ENCODE measurements at places on chromosomes 11 and 22.
A peak's percentile ranks its signal among the peaks of the same experiment; 100 is the strongest.

- DNase-seq: no peak
Measured at GRCh38 chr22:26713823-26714449, 56.5 kb downstream of the MIAT start.

GRCh38 chr11:75966537-75967287, 151.7 kb downstream of the UVRAG start:
- no peak for DNase-seq

DNA sequence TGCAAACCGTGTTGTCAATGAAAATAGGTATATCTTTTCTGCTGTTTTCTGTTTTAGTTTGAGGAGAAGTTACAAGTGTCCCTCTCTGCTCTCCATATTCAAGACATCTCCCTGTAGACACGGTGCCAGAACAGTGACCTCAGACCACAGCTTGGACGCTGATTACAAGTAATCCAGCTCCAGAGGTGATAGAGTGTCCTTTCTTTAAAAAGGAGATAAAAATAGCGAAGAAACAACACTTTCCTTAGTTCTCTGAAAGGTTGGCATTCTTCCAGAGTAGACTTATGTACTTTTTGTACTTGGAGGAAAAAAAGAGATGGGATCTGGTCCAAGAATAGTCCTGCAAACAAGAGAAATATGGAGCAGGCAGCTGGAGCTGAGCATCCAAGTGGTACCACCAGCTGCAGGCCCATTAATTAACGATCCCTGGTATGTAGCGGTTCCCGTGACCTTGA, 43.0 kb upstream of the WT1 start:
- no peak for DNase-seq

- DNase-seq: peak; percentile 25
Measured at GRCh38 chr11:134037046-134037908, 31.6 kb upstream of the JAM3 start.

DNA sequence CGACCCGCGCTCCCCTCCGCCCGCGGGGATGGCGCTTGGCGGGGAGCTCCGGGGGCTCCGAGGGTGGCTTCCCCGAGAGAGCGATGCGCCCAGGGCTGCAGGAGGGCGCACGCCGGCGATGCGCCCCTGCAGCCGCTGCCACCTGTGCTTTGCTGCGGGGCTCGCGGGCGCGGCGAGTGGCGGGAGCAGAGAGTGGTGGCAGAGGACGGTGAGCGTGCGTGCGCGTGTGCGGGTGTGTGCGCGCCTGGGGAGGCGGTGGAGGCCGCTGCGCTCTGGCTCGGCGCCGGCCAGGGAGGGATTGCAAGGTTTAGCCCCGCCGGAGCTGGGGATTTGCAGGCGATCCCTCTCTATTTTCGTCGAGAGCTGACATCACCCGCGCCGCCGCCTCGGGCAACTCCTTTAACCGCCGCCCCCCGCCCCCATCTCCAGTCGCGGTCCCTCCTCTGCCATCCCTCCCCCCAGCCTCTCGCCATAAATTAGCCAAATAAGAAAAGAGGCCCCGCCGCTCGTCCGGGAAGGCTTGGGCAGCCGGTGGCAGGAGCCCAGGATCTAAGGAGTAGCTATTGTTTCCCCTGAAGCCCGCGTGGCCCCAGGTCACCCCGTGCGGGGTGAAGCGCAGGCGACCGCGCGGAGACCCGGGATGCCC, at the start of gene SLC1A2:
SLC1A2 (minus strand) TSS at position 375 of the 646 bp plus-strand sequence. CDS start 592 bp downstream, outside the sequence.
- DNase-seq: no peak

DNA sequence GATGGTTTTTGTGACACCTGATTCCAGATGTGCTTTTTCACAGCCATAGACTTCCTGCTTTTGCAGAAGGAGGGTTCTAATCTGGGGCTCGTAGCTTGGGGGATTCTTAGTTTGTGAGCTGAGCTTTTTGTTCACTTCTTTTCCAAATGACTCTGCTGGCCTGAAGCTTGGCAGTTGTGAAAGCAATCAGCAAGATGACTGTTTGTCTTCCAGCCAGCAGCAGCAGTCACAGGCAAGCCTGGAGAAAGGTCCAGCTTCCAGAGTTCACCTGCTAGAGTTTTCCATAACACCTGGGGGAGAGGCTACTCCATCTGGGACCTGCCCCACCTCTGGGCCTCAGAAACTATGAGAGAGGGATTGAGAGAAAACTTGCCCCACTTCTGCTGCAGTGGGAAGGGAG, 4.1 kb downstream of the MARK2 start:
- DNase-seq: no peak

DNA sequence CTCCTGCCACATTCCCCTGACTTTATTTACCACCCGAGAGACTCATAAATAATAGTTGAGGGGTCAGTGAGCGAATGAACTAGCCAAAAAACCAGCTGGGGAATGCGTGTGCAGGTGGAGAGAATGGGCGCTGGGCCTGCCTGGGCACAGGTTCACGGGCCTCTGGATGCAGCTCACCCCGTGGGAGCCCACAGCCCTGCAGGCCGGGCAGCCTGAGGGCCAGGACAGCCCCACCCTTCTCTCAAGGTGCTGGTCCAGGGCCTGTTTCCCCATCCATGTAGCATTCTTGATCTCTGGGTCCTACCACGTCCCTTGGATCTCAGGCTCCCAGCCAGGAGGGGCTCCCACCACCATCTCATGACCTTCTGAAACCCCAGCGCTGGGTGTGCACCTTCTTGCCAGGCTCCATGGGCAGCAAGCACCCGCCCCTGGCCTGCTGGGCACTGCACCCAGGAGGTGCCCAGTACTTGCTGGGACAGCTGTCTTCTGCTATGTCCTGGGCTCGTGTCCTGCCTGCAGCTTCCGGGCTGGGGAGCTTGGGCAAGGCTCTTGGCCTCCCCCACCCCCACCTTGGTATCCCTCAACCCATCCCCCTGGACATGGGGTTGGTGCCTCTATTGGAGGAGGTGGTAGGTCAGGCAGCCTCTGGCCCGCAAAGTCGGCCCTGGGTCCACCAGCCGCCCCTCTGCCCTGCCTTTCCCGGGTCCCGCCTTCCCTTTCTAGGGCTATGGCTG, 43.1 kb upstream of the CCDC188 start:
- no peak for DNase-seq

DNA sequence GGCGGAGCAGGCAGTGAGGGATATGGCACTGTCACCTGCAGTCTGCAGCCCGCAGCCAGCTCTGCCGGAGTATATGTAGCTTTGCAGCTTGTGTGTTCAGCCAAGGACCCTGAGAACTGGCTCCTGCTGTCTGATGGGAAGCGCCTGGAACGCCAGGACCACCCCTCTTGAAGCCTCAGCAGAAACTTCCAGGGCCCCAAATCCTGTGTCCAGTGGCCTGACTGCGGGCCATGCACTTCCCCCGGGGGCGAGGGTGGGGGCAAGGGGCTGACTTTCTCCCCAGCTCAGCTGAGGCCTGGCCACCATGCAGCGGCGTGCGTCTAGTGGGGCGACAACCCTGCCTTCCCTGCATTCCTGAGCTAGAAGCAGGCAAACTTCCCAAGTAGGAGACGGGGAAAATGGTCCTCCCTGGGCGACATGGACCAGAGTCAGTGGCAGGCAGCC, 32.3 kb downstream of the PISD start:
- no peak for DNase-seq

DNA sequence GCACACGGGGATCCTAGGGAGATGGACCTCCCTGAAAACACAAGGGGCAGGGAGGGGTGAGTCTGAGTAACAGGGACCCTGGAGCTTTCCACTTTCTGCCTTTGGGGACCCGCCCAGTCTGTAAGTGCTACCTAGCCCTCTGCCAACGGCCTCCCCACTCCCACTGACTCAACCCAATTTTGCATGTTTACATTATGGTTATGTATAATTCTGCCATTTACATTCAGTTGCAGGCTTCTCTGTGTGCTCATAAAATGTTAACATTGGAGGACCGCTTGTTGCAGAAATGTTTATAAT, 105.8 kb downstream of the DSCAML1 start:
- no peak for DNase-seq

DNA sequence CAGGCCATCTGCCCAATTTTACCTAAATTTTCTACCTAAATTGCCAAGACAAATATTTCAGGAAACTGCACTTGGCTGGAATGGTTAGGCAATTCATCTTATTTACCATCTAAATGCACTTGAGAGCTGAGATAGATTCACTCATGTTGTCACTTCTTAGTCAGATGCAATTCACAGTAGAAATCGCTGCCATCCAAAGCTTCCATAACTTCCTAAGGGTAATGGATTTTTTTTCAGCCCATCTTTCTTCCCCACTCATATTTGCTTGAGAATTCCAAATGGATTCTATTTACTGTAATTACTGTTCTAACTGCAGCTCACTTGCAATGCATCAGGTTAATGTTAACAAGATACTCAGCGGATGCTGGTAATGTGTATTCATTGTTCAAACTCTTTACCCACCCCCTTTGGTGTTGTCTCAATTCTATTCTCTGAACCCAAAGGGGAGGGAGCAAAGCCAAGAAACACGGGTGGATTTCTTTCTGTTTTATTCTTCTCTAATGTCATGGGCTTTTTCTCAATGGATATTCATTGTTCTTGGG, 96.0 kb downstream of the TENM4 start:
- no peak for DNase-seq

- no peak for DNase-seq
Measured at GRCh38 chr11:71169313-71169712, 83.1 kb downstream of the SHANK2 start.

- no peak for DNase-seq
Measured at GRCh38 chr11:69630017-69630416, 10.9 kb upstream of the CCND1 start.

GRCh38 chr22:48316257-48317250, 1511.1 kb downstream of the BRD1 start:
- DNase-seq: no peak

- DNase-seq: no peak
Measured at GRCh38 chr22:23248583-23248982, 68.3 kb downstream of the BCR start.

GRCh38 chr22:36860821-36861659, at the start of gene NCF4:
TSS of gene NCF4 (plus strand) at chr22:36861006. CDS start at chr22:36861172, 166 bp downstream.
- DNase-seq: no peak

GRCh38 chr11:68632802-68633201, 51.5 kb upstream of the GAL start:
- peak; percentile 4 for DNase-seq

GRCh38 chr22:22926370-22927195, 39.0 kb downstream of the IGLL5 start:
- no peak for DNase-seq

DNA sequence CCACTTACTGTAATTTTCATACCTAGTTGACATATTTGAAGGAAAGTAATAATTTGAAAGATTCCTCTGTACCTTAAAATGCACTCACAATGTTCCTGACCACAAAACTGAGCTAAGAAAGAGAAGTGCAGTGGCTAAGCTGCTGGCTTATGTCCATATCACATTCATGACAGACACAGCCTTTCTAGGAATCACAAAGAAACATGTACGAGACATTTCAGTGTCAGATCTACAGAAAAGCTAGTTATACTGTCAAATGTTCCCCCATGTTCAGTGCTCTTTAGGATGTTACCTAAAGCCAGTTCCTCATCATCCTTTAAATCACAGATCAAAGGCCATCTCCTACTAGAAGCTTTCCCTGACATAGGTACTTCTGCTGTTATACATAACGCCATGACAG, 142.2 kb upstream of the C11orf58 start:
- DNase-seq: no peak

- DNase-seq: no peak
Measured at GRCh38 chr22:29824677-29825076, 13.4 kb downstream of the ASCC2 start.

GRCh38 chr22:48955351-48956311, 872.0 kb downstream of the BRD1 start:
- no peak for DNase-seq

DNA sequence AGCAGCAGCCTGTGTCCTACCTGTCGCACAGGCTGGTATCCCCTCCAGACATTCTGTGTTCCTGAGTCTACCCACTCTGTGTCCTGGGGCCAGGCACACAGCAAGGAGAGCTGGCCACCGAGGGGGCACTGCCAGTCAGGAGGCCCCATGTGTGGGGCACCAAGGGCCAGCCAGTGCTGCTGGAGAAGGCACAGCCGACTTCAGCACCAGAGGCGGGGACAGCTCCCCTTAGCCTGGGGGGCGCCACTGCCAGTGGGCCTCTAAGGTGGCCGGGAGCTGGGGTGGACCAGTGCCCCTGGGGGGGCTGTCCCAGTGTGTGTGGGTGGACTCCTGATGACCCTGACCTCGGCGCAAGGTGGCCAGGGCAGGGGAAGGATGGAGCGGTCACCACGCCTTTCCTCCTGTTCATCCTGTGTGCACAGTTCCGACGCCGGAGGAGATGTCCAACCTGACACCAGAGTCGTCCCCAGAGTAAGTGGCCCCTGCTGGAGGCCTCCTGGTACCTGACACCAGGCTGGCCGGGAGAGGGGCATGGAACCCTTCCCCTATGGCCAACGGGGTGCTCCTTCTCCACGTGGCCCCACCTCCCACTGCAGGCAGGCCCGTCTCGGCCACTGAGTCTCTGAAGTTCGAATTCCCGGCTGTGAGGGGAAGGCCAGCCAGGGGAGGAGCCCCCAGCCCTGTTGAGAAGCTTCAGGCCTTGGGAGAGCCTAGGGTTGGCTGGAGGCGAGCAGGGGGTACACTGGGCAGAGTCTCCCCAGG, 35.4 kb downstream of the MOB2 start:
- DNase-seq: no peak

- no peak for DNase-seq
Measured at GRCh38 chr22:34437140-34437539, 516.9 kb upstream of the LARGE1 start.

- no peak for DNase-seq
Measured at GRCh38 chr11:28858076-28858475, 749.9 kb downstream of the METTL15 start.

- DNase-seq: no peak
Measured at GRCh38 chr11:72867970-72868369, 53.8 kb downstream of the ATG16L2 start.

- no peak for DNase-seq
Measured at GRCh38 chr11:69003866-69004367, 9.1 kb downstream of the MRGPRF start.

DNA sequence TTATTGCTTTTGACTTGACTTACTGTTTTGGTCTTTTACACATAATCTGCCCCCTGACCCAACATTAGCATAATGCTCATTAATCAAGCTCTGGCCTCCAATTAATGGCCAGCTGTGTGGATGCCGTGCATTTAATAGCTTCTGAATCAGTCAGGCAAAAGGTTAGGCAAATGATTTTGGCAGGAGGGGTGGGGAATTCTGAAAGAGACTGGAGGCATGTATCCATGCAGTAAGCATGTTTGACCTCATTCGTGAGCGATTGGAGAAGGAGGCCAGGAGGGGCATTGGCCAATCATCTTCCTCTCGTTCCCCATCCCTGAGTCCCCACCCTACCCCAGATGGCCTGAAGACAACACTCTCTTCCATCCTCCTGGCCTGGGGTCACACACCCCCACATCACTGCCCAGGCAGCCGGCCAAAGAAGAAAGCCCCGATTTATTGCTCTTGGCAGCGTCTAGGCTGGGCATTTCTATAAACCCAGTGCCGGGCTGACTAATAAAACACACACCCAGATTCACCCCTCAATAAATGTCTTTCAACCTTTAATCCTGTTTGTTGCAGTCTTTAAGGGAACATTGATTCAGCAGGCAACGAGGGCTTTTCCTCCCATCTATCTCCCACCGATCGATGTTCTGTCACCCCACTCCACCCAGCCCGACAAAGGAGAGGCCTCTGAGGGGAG, 150.0 kb downstream of the OPCML start:
- DNase-seq: no peak
